ENCODE measurements at places on chromosomes 5 and 9.
A peak's percentile ranks its signal among the peaks of the same experiment; 100 is the strongest.

- no peak for DNase-seq
Measured at GRCh38 chr5:38583500-38583899, 27.1 kb upstream of the LIFR start.

DNA sequence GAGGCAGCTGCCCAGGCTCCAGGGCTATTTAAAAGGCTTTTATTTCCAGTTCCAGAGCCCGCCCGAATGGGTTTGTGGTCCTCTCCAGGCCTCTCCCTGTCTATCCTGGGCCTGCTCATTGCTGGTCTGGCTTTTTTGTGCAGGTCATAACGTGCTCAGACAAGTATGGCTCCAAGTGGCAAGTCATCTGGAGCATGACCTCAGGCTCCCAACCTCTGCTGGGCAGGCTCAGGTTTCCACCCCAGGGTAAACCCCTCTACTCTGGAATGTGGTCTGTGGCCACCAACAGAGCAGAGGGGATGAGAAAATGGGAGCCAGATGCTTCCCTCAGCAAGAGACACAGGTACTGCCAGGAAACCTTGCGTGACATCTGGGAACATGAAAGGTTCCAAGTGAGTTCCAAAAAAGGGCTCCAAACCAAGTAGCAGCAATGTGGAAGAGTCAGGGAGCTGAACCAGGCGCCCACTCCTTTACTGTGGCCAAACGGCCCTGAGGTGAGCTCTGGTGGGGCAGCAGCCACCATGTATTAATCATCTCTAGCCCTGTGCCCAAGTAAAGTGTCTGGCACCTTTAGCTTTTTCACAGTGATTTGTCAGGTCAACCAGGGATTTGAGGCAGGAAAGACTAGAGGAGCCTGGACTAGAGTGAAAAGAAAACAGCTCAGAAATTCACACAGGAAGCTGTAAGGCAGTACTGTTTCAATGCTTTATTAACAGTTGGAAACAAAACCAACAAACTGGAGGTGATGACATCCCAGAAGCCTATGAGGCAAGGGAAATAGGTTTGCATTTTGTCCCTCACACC is 25.7 kb downstream of the PCDHGC5 start:
- no peak for DNase-seq

DNA sequence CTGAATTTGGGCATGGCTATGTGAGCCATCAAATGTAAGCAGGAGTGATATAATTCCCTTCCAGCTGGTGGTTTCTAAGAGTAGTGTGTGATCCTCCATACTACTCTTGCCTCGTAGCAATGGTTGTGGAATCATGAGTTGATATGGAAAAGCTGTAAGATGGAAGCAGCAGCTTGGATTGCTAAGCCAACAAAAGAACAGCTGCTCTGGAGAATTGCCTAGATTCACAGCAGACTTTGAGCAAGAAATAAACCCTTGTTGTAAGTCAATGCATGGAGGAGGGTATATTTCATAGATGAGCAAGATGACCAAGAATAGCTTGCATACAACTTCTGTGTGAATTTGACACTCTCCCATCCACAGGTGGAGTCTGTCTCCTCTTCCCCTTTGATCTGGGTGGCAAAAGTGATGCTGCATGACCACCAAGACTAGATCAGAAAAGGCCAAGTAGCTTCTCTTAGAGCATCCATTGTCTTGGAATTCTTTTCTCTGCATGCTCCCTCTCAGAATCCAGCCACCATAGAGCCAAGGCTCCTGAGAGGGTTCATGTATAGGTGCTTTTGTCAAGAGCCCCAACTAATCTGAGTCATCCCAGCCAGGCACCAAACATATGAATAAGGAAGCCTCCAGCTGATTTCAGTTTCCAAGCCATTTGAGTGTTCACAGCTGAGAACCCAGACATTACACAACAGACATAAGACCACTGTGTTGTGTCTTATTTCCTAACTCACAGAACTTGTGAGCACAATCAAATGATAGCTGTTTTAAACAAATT is 79.0 kb downstream of the PRLR start:
- peak; percentile 68 for DNase-seq

- no peak for DNase-seq
Measured at GRCh38 chr5:61416010-61416409, 84.0 kb downstream of the ZSWIM6 start.

DNA sequence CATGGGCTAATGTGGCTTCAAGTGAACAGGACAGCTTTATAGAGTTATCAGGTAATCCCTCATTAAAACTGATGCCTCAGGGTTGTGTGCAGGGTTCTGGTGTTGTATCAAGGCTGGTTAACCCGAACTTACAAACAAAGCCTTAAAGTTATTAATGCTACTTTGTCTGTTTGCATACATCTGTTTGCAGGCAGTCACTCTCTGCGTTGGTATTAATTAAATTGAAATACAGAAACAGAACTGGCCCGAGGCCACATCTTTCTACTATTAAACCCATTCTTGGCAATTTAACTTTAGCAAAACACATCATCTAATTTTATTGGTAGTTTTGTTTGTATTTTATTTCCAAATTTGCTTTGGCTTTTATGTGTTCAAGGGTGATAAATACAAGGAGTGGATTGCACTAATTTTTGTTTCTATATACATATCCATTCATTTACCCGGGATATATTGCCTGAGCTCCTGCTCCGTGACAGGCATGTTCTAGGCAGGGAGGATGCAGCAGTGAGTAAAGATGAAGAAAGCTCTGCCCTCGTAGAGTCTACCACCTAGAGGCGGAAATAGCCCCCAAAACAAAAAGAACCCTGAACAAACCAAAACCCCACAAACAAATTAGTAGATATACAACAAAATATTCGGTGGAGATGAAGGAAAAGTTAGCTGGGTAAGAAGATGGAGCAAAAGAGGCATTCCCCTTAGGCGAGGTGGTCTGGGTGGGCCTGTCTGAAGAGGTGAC is 164.2 kb downstream of the MACROH2A1 start:
- DNase-seq = no peak

DNA sequence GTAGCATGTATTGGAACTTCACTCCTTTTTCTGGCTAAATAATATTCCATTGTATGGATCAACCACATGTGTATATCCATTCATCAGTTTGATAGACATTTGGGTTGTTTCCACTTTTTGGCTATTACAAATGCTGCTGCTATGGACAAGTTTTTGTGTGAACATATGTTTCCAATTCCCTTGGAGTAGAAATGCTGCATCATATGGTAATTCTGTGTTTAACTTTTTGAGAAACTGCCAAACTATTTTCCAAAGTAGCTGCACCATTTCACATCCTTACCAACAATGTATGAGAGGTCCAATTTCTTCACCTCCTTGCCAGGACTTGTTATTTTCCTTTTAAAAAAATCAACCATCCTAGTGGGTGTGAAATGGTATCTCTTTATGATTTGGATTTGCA is 8.4 kb downstream of the FRRS1L start:
- no peak for DNase-seq

DNA sequence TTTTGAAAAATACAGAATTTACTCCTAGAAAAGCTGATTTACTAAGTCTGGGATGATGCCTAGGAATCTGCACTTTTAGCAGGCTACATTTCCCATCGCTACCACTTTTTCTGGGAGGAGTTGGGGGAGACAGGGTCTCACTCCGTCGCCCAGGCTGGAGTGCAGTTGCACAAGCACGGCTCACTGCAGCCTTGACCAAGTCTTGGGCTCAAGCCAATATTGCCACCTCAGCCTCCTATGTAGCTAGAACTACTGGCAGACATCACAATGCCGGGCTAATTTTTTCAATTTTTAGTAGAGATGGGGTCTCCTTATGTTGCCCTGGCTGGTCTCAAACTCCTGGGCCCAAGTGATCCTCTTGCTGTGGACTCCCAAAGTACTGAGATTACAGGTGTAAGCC is 85.9 kb downstream of the NR6A1 start:
- no peak for DNase-seq

GRCh38 chr9:101307051-101307450 is 77.8 kb downstream of the BAAT start:
- DNase-seq = no peak

GRCh38 chr5:97042996-97043395 is 99.4 kb downstream of the LIX1 start:
- DNase-seq = no peak

DNA sequence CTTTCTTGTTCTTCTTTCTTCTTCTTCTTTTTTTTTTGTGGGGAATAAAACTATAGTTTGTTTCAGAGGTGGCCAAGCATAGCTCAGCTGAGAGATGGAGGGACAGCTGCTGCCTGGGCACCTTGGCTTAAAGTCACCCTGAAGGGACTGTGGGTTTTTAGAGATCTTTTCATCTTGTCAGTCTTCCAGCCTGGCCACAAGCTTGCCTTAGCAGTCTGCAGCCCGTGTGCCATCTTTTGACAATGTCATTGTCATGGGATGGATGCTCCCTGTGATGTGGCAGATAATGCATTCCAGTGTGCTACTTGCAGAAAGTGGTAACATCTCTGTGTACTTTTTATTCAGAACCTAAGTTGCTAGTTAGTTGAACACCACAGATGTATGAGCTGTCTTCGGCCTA is 280.8 kb downstream of the FANCC start:
- no peak for DNase-seq

DNA sequence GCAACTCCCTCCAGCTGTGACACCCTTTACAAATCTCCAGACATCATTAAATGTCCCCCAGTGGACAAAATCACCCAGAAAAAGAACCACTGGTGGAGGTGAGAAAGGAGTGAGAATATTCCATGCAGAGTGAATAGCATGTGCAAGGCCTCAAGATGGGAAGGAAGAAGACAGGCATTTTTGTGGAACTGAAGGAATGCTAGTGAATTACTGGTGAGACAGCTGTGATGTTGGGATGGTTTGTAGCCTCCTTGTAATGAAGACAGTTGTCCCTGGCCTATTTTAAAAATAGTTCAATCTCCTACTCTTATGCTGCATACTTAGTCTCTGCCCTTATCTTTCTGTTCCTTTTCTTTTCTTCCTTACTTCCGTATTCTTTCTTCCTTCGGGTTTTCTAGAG is 124.9 kb upstream of the RPS23 start:
- DNase-seq = no peak

DNA sequence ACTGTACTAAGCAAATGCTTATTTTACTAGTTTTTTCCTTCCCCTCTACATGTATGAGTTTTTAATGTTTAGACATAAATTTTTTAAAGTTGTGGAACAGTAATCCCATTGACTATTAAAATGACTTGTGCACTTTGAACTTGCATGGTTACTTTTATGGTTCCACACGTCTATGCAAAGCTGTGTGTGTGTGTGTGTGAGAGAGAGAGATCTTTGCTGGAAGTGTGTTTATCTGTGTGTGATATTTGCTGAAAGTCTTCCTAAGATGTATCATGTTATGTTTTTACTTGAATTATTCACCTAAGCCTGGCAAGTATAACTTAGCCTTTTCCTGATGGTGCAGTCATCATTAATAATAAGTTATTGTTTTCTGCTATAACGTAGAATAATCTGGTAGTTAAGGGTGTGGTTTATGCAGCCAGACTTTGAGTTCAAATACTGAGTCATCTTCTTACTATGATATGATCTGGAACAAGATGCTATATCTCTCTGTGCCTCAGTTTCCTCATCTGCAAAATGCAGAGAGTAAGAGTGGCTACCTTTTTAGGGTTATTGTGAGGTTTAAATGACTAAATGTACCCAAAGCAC is 138.6 kb downstream of the SMARCA2 start:
- DNase-seq = no peak

DNA sequence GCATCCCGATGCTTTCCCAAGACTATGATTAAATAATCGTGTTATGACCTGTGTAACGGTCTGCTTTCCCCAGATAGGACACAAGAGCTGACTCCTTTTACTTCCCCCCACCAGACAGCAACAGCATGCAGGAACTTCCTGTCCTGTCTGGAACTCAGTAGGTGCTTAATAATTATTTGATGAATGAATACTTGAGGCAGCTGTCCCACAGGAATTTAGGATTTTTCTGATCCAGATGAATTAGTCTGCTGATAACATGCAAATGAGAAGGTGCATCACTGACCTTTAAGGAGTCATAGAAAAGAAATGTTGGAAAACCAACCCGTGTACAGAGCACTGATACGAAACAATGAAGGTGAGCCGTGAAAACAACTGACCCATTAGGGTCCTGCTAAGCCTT is 12.2 kb downstream of the RNF130 start:
- no peak for DNase-seq

DNA sequence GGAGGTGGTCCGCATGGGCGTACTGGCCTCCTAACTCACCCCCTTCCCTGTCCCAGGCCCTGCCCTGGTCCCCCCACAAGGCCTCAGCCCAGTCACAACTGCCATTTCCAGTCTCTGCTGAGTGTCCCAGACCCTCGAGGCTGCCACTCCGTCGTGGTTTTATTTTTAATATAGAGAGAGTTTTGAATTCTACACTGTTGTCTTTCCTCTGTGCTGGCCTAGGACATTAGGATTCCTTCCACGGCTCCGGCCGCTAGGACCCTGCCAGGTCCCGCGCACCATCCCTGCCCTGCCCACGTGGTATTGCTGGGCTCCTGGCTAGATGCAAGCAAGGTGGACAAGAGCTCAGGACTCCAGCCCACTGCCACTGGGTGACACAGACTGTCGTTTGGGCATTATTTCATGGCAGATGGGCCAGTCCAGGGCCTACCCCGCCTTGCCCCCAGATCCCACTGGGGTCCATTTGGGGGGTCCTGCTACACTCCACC is 53.3 kb downstream of the SAR1B start:
- DNase-seq = no peak

GRCh38 chr9:136577941-136578625 is 32.2 kb upstream of the NOTCH1 start:
- no peak for DNase-seq

DNA sequence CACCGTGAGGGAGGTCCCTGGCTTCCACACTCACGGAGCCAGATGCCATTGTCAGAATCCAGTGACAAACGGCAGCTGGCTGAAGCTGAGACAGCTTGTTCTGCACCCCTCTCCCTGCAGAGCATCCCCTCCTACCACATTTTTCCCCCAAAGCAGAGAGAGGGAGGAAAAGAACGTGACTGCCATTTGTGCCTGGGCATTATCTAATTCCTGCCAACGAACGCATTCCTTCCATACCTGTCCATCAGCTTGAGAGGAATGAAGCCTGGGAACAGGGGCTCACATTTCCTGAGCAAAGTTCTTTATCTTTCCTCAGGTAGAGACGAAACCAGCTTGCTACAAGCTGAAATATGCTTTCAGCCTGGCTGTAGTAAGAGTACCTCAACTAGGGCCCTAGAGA is 175.4 kb downstream of the SLIT3 start:
- no peak for DNase-seq

DNA sequence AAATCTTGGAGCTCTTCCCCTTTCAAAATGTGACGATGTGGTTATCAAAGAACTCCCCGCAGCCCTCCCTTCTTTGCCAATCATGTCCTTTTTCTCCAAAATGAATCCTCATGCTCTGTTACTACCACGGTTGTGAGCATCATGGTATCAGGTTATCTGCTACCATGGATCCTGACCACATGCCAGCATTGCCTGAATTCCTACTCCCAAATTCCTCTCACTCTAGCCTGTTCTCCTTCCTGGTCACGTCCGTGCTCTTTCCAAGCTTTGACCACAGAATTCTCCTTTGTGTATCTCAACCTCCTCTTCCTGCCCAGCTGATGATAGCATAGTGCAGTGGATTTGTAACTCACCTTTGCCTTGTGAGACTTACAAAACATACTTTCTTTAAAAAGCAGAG is 59.5 kb upstream of the FBXL7 start:
- no peak for DNase-seq
